ENCODE measurements at places on chromosomes 2 and 18.

DNA sequence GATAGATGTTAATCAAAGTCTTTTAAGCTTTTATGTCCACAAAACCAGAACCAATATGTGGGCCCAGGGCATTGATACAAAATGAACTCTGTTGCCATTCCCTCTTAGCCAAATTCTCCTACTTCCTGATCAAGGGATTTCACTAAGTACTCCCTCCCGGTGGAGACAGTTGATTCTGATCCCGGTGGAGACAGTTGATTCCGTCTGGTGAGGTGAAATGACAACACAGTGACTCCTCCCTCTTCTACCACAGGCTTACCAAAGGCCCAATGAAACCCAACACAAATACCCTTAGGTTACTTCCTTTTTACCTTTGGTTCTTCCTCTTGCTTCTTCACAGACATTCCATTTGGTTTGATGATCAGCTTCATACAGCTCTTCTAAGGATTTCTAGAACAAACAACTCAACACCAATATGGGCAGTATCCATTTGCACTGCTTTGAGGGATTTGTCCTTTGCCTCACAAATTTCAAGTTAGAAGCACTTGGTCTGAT lies 153.8 kb downstream of the IKZF2 start:
- no peak for DNase-seq

GRCh38 chr2:27379836-27380625 lies 503 bp downstream of the ZNF513 start:
- no peak for DNase-seq

DNA sequence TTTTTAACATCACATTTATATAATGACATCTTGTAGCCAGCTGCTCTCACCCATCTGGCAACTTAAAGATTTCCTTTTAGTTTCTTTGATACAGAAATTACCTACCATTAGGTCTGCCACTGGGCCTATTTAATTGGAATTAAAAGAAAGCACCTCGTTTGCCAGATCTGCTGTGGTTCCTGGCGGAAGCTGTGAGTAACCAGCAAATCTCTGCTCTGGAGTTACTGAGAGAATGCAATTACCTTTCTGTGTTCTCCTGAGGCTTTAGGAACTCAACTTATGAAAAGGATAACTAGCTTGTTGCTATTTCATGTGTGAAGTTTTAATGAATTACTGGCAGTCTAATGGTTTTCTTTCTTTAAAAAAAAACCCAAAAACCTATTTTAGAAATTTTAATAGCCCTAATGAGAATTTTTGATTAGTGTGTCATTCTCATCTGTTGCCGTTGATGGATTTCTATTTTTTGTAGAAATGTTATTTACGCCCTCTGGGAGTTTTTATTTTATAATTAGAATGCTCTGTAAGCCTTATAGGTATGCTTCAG lies 69.7 kb upstream of the LYPD6B start:
- DNase-seq: no peak

DNA sequence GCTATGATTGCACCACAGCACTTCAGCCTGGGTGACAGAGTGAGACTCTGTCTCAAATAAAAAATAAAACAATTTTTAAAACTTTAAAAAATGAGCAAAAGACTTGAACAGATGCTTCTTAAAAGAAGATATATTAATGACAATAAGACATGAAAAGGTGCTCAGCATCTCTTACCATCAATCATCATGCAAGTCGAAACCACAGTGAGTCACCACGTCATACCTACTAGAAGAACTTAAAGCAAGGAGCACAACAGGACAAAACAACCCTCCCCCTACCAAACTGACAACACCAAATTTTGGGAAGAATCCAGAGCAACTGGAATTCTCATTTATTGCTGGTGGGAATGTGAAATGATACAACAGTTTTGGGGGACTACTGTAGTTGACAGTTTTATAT lies 251.6 kb downstream of the BCL2 start:
- DNase-seq: no peak

GRCh38 chr2:76998704-76999103 lies 523.5 kb downstream of the LRRTM4 start:
- DNase-seq: no peak

DNA sequence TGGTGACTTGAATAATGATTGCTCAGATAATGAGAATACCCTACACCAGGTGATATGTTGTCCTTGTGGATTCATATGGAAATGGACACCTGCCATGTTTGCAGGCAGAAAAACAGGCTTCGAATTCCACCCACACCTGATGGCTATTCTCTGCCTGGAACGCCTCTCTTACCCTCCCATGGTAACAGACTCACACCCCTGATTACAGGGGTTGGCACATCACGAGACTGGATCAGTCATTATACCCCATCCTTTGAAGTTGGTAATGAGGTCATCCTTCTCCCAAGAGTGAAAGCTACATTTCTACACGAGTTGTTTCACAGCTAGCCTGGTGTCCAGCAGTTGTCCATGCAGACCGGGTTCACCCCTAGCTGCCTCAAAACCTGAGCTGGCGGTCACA lies 71.4 kb upstream of the MBOAT2 start:
- DNase-seq: no peak

DNA sequence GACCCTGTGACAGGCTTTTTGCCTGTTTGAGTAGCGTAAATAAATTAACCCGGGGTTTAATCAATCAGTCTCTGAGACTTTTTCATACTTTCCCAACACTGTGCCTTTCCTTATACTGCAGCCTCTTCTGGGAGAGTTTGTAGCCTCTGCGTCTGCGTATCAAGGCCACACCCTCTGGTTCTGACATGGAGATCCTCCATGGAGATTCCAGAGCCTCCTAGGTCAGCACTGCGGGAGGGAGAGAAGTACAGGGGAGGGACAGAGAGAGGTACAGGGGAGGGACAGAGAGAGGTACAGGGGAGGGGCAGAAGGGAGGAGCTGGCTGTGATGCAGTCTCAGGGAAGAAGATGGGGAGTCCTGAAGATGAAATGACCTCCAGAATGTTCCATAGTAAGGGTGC lies 166.0 kb downstream of the ARL4C start:
- no peak for DNase-seq

GRCh38 chr2:186477790-186478189 lies 8.3 kb upstream of the ZC3H15 start:
- peak; percentile 35 for DNase-seq

- no peak for DNase-seq
Observed at GRCh38 chr2:110113961-110114591, 1.5 kb downstream of the MALL start.

- DNase-seq: no peak
Observed at GRCh38 chr18:26854292-26854881, 11.1 kb downstream of the AQP4 start.

GRCh38 chr18:13541621-13542519 lies 184.5 kb downstream of the FAM210A start:
- DNase-seq: no peak
